NCI-H2081 (cell line): ENCODE measurements at places on chromosomes 1 and 21.

GRCh38 chr1:12302798-12303447 is 73.1 kb downstream of the VPS13D start:
- DNase-seq = no peak

DNA sequence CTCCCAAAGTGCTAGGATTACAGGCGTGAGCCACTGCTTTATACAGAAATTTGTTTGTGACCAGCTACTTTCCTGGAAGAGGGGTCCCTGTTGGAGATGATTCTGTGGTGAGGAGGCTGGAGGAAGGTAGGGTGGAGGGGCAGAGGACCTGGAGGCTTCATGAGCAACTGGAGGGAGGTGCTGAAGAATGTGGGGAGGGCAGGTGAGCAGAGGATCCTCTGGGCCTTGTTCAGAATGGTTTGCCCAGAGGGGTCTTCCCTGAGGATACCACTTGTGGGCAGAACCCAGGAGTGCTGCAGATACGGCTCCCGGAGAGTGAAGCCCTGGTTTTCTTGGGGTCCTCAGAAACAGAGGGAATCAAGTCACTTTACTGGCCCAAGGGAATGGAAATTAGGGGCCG is 67.2 kb upstream of the WDR26 start:
- no peak for DNase-seq

GRCh38 chr1:119878171-119878570 is 18.1 kb downstream of the ADAM30 start:
- peak; percentile 35 for DNase-seq

- no peak for DNase-seq
Measured at GRCh38 chr1:231187571-231187970, 25.7 kb downstream of the TRIM67 start.

DNA sequence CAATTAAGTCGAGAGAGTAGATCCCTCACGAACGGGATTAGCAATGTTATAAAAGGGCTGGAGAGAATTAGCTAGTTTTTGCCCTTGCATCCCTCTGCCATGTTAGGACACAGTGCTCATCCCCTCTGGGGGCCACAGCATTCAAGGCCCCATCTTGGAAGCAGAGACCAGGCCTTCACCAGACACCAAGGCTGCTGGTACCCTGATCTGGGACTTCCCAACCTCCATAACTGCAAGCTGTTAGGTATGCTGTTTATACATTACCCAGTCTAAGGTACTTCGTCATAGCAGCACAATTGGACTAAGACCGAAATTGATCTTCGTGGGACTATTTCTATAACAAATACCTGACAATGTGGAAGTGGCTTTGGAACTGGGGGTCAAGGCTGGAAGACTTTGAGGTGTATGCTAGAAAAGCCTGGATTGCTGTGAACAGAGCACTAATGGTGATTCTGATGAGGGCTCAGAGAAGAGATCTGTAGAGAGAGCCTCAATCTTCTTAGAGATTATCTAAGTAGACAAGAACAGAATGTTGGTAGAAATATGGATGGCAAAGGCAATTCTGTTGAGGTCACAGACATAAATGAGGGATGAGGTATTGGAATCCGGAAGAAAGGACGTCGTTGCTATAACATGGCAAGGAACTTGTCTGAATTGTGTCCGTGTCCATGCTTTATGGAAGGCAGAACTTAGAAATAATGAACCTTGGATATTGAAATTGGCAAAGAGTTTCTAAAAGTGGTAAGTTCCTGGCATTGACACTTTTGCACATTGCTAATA is 83.8 kb upstream of the KIF26B start:
- DNase-seq = no peak
